ENCODE measurements at places on chromosomes 7 and 10.

- DNase-seq, result no peak
Observed at GRCh38 chr10:51029172-51029641, 45.1 kb upstream of the PRKG1 start.

DNA sequence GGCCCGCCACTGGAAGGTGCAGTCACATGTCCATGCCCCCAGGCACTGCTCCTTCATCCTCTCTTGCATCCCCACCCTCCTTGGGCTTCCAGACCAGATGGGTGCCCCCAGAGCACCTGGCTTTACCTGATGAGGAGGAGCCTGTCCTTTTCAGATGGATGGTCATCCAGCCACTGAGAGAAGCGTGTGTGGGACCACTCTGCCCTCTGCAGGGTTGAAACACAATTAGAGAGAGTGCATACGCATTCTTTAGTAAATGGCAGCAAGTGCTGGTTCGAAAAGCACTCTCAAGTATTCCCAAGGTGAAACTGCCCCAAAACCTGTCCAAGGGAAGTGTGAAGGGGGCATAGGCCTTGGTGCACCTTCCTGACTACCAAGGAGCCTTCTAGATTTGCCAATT lies 41.6 kb downstream of the HBP1 start:
- DNase-seq, result no peak

DNA sequence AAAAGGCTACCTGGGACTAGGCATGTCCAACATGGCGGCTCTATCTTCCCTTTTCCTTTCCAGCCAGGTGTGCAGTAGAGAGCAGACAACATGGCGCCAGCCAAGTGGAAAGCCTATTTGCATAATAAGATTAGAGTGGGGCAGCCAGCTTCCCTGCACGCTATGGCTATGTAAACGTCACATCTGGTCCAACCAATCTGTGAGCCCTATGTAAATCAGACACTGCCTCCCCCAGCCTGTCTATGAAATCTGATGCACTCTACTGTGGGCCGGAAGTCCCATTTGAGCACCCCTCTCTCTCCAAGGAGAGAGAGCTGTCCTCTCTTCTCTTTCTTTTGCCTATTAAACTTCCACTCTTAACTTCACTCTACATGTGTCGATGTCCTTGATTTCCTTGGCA lies 984.9 kb upstream of the AUTS2 start:
- DNase-seq, result no peak

GRCh38 chr10:107540981-107541380 lies 376.5 kb upstream of the SORCS1 start:
- DNase-seq, result no peak

DNA sequence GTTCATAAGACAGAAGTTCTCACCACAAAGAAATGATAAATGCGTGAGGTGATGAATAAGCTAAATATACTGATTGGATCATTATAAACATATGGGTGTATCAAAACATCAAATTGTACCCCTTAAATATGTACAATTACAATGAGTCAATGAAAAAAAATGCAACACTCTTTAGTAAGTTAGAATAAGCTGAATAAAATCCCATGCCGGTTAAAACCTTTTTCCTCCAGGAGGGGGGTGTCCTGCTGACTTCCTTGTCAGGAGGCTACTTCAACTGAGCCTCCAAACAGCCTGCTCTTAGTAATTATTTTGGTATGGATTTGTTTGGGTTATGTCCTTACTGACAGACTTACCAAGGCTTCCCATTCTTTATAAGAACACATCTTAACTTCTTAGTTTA lies 649.1 kb downstream of the INHBA start:
- DNase-seq, result no peak

- no peak for DNase-seq
Observed at GRCh38 chr7:6640246-6640721, 3.2 kb downstream of the ZNF316 start.

GRCh38 chr7:138581065-138581464 lies 120.1 kb downstream of the SVOPL start:
- no peak for DNase-seq
